ENCODE measurements at places on chromosomes 12 and 14.

DNA sequence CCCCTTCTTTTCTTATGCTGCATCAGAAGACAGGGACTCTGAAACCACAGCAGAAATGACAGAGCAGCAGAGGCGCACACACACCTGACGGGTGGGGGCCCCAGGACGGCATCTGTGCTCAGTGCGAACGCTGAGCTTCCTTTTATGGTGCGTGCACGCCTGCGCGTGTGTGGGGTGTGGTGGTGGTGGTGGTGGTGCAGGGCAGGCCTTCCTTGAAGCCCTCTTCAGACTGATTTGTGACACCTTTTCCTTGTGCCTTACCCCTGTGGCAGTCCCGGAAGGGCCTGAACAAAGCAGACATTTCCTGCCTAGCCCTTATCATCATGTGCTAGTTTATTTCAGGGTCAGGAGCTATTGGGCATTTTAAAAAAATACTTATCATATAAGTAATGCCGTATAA is 75.7 kb downstream of the TSPAN9 start:
- no peak for DNase-seq

- no peak for DNase-seq
These were observed 405.8 kb downstream of the MED13L start for GRCh38 chr12:115871714-115872113.

- no peak for DNase-seq
These were observed 58.7 kb downstream of the POLR3B start for GRCh38 chr12:106416273-106416672.

GRCh38 chr12:6766651-6767349 is 637 bp downstream of the PTMS start:
- peak; percentile 70 for DNase-seq

DNA sequence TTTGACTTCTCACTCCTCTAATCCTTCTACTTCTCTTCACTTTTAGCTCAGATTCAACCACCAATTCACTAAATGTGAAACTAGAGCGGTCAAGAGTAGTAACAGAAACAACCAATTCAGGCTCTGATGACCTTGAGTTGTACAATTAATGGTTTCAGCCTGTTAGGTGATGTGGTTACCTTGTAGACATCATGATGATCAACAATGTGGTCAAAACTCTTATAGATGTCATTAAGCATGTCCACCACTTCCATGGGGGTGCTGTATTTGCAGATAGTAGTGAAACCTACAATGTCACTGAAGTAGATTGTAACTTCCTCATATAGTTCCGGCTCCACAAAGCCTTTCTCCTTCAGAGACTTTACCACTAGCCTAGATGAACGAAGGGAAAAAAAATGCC is 54.1 kb upstream of the PLBD1 start:
- DNase-seq, result no peak

- DNase-seq, result no peak
These were observed 100.3 kb upstream of the RAP1B start for GRCh38 chr12:68510397-68510796.

GRCh38 chr14:54194501-54194900 is 202.3 kb upstream of the CDKN3 start:
- no peak for DNase-seq

Measured in activated naive CD4-positive, alpha-beta T cell treated with anti-CD3 and anti-CD28 coated beads, Interleukin-2, amount 10 ng/mL, durations not matched to agents 7 days and 5 days (primary cell).